Anterior cingulate cortex (tissue), 58 donors: ENCODE measurements at places on chromosomes 11 and 22.
A peak's percentile ranks its signal among the peaks of the same experiment; 100 is the strongest.

DNA sequence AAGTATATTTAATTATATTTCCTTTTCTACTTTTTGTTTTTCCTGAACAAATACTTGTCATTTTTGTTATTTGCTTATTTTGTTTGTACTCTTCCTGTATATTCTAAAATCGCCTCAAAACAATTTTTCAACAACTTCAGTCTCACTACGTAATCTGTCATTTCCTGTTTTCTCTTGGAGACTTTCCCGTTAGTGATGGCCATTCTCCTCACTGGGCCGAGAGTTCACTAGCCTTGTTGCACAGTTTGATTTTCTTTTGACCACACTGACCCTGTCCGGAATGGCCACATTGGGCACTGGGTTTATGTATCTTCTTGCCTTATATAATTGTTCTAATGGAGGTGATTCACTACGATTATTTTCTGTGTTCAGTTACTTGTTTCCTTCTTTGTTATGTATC is 726.1 kb downstream of the FAM181B start:
- no peak for DNase-seq

DNA sequence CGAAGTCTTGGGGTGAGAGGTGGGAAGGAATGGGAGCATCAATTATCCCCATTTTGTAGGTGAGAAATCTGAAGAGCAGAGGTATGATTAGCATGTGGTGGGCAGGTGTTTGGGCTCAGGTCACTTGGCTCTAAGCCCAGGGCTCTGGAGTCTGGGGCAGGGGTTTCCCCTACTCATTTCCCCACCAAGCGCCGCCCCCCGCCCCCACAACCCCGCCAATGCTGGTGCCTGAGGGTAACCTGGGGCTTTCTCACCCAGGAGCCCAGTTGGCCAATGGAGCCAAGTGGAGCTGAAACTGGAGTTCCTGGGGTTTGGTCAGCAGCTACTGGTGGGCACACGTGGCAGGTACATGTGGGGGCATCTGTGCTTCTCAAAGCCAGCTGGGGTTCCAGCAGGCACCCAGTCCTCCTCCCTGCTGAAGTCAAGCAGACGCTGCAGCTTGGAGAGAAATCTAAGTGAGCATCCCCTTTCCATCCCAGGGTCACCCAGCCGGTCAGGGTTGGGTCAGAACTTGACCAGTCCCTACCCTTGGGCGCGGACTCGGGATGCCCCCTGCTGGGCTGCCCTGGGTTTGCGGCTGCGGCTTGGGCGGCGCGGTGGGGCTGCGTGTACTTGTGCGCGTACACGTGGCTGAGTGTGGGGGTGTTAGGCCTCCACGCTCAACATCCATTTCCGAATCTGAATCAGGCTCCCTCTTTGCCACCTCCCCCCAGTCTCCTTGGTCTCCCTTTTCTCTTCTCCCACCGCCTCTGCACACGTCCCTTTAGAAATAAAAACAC is 1.7 kb upstream of the CHRM1 start:
- peak; percentile 38 for DNase-seq

DNA sequence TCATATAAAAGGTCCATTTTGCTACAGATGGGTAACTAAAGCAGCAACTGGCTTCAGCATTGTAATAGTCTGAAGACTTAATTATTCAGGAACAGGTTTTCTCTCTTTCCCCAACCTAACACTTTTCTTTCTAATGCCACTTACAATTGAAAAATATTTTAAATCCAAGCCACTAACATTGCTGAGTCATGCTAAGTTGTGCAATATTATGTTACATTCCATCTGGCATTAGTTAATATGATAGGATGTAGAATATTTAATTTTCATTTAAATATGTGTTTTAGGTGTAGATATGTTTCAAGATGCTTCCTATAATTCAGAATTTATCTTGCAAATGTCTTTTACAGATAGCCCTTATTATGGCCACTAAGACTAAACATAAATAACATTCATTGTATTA is 98.6 kb downstream of the KIF18A start:
- no peak for DNase-seq

GRCh38 chr11:111937844-111938243 is 701 bp downstream of the DIXDC1 start:
- no peak for DNase-seq

GRCh38 chr22:43561415-43562178 is 149.8 kb downstream of the MPPED1 start:
- peak; percentile 36 for DNase-seq

GRCh38 chr22:20057596-20058268 is 22.3 kb upstream of the DGCR8 start:
- DNase-seq, result no peak

DNA sequence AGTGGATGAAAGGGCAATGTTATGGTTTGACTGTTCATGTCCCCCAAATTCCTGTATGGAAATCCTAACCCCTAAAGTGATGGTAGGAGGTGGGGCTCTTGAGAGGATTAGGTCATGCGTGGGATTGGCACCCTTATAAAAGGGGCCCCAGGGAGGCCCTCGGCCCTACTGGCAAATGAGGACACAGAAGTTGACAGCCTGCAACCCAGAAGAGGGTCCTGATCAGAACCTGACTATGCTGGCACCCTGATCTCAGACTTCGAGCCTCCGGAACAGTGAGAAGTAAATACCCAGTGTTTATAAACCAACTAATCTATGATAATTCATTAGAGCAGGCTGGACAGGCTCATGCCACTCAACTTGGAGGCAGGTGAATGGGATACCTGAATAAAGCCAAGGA is 8.7 kb downstream of the IFITM10 start:
- no peak for DNase-seq

DNA sequence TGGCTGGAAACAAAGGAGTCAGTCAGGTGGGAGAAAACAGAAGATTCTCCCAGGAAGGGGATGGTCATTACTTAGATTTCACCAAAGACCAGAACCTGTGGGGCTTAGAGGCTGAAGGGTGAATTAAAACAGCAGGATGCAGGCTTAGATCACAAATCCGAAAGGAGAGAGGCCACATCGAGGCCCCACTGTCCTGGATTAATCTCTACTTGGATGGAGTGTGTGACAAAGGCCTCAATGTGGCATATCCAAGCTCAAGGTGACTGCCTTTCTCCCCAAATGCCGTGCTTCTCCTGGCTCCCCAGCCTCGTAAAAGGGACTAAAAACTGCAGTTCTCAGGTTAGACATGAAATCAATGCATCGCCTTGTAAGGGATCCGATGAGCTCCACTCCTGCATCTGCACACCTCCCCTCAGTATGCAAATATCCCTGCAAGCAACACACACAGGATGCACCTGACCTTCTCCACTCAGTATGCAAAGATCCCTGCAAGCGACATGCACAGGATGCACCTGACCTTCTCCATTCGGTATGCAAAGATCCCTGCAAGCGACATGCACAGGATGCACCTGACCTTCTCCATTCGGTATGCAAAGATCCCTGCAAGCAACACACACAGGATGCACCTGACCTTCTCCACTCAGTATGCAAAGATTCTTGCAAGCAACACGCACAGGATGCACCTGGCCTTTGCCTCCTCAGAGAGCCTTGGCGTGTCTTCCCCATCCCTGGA is 447.4 kb downstream of the BRD1 start:
- DNase-seq, result no peak

- no peak for DNase-seq
Observed at GRCh38 chr11:48106166-48106565, 110.4 kb upstream of the OR4B1 start.

DNA sequence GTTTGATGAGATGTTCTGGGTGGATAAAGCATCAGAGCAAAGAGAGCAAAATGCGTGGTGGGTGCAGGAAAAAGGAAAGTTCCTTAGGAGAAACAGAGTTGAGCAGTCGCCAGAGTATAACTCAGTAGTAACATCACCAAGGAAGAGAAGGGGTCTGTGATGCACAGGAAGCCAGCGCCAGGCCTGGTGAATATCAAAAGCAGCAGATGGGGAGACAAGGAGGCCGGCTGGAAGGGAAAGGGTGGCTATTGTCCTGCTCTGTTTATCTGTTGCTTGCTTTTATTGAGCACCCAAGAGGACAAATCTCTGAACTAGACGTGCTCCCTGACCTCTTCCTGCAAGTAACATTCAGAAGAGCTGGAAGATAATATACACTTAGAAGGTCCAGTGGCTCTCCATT is 52.7 kb upstream of the GRAMD1B start:
- DNase-seq, result no peak
